GM12878 (cell line): ENCODE measurements at places on chromosomes 1 and 21. TPM values are rescaled to one million over a fixed set of nuclear protein-coding genes. Genes with fewer than 3 reads are reported as not detected.
A peak's percentile ranks its signal among the peaks of the same experiment; 100 is the strongest.

DNA sequence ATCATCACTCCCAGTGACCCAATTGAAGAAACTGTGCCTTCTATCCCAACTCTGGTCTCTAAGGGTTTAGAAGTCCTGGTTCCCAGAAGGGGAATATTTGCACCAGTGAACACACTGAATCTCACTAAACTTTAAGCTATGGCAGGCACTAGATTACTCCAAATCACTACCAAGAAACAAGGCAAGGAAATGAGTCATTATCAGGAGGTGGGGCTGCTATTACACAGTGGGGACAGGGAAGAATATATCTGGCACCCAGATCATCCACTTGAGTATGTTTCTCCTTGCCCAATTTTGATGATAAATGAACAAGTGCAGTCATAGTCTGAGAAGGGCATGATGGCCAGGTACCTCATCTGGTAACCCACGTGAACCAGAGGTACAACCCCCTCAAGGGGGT, 7.0 kb downstream of the MRPL9 start:
- H3K4me3 ChIP-seq = no peak overlapping the region
- no peaks in the 10 kb centered on the region for H3K27me3 ChIP-seq
- H3K36me3 ChIP-seq = peaks cover 19% of the 10 kb centered on the region; the same call in 1 of the 2 replicates
- H3K27ac ChIP-seq = no peak overlapping the region

The PODN gene
- total RNA-seq = 0.10 and 0.11 TPM in 2 replicates

The NUDT4B gene
- not detected in 2 replicates for total RNA-seq

GRCh38 chr1:98086796-98087441, 166.1 kb upstream of the DPYD start:
- H3K27me3 ChIP-seq = no peaks in the 10 kb centered on the region
- H3K36me3 ChIP-seq = no peaks in the 10 kb centered on the region
- no peak overlapping the region for H3K27ac ChIP-seq
- H3K4me1 ChIP-seq = no peaks in the 10 kb centered on the region

The SELENBP1 gene
- 0.41 and 0.45 TPM in 2 replicates for total RNA-seq

The TMEM59 gene
- total RNA-seq = 95.9 and 99.3 TPM in 2 replicates

- no peaks in the 10 kb centered on the region for H3K27me3 ChIP-seq
- no peak overlapping the region for H3K4me3 ChIP-seq
Observed at GRCh38 chr1:214446772-214447556, 104.4 kb downstream of the PTPN14 start.

DNA sequence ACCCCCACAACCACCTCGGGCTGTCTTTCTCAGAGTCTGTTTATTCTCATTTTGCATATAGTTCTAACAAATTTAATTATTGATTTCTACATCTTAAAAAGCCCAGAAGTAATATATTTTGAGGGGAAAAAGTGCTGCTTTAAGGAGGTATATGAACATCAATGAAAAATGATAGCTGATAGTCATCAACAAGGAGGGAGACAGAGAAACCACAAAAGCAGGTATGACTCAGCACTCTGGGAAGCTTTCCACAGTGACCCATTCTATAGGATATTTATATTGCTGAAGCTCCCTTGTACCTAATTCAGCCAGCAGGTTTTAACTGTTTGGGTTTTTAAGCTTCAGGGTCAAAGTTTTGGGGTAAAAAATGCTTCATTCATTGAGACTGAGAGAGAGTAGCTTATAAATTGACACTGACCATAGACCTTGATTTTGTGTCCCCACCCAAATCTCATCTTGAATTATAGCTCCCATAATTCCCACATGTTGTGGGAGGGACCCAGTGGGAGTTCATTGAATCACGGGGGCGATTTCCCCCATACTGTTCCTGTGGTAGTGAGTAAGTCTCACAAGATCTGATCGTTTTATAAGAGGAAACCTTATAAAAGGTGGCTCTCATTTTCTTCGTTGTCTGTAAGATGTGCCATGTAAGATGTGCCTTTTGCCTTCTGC, 27.4 kb downstream of the VANGL1 start:
- H3K27ac ChIP-seq = no peak overlapping the region
- DNase-seq = no peak
- H3K36me3 ChIP-seq = peaks cover 10% of the 10 kb centered on the region
- no peaks in the 10 kb centered on the region for H3K27me3 ChIP-seq
- H3K4me3 ChIP-seq = no peak overlapping the region

GRCh38 chr1:223622132-223622842, 43.2 kb downstream of the CAPN8 start:
- no peaks in the 10 kb centered on the region for H3K36me3 ChIP-seq
- H3K27me3 ChIP-seq = no peaks in the 10 kb centered on the region
- peaks cover 5% of the 10 kb centered on the region; the same call in 1 of the 2 replicates for H3K4me1 ChIP-seq
- no peak overlapping the region for H3K4me3 ChIP-seq

DNA sequence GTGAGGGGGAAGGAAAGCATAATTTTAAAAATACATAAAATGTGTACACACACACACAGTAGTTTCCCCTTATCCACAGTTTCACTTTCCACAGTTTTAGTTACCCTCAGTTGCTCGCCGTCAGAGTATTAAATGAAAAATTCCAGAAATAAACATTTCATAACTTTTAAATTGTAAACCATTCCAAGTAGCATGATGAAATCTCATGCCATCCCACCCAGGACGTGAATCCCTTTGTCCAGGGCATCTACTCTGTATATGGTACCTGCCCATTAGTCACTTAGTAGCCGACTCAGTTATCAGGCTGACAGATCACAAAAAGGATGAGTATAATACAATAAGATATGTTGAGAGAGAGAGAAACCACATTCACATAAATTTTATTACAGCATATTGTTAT, 36.2 kb downstream of the EPS15 start:
- no peak for DNase-seq
- no peaks in the 10 kb centered on the region for H3K4me1 ChIP-seq
- no peak overlapping the region for H3K4me3 ChIP-seq
- H3K27me3 ChIP-seq = no peaks in the 10 kb centered on the region
- H3K36me3 ChIP-seq = peaks cover 1% of the 10 kb centered on the region
- H3K27ac ChIP-seq = no peak overlapping the region

DNA sequence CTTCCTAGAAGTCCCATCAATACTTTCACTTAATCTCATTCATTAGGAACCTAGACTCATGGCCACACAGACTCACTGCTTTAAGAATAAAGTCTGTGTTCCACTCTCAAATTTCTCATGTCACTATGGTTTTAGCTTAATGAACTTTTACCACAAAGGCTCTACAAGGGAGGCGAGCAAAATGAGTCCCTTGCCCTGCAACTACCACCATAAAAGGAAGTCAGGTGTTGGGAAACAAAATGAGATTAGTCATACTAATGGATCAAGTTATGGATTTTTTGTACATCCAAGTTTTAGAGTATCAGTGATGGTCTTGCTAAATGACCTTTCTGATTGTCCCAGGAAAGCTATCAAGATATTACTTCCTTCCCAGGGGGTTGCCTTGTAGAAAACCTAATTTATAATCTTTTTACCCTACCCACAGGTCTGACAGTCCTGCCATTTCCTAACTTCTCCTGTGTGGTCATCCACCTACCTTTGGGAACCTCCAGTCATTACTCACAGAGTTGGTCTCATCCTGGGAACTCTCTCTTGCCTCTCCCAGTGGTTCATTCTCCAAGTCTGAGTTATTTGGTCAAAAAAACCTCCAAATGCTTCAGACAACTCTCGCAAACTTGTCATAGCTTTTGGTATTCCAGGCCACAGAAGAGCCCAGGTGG, 51.8 kb upstream of the SLC16A1 start:
- H3K27ac ChIP-seq = no peak overlapping the region
- no peak for DNase-seq
- H3K4me3 ChIP-seq = no peak overlapping the region
- no peaks in the 10 kb centered on the region for H3K27me3 ChIP-seq
- H3K4me1 ChIP-seq = no peaks in the 10 kb centered on the region
- no peaks in the 10 kb centered on the region; the same call in 1 of the 2 replicates for H3K36me3 ChIP-seq

DNA sequence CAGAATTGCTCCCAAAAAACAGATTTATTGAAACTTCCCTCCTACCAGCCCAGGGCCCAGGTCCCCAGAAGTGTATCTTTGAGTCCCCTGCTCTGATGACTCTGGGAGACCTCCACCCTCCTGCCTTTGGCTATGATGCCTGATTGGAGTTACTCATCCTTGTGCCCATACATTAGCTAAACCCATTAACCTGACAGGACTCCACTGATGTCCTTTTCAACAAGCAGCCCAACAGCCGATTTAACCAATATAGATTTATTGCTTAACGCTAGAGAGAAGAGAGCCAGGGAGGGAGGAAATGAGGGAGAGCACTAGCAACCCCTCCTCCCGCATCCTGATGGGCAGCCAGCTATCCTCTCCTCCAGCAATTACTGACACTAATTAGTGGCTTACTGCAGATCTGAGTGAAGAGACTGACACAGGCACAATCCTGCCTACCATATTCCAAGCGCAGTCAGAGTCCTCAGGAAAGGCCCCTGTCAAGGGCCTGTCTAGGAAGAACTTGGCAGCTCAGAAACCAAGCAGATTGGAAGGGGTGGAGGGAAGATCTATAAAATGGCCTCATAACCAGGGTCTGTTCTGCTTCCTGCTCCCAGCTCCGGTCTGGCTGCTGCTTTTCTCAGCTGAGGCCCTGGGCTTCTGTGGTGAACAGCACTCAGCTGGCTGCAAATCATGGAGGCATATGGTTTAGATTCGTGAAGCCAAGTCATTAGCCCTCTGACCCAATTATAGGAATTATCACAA, 484.5 kb upstream of the DAB1 start:
- no peaks in the 10 kb centered on the region for H3K27me3 ChIP-seq
- H3K4me1 ChIP-seq = no peaks in the 10 kb centered on the region
- no peak overlapping the region for H3K27ac ChIP-seq
- DNase-seq = no peak
- no peak overlapping the region for H3K4me3 ChIP-seq

DNA sequence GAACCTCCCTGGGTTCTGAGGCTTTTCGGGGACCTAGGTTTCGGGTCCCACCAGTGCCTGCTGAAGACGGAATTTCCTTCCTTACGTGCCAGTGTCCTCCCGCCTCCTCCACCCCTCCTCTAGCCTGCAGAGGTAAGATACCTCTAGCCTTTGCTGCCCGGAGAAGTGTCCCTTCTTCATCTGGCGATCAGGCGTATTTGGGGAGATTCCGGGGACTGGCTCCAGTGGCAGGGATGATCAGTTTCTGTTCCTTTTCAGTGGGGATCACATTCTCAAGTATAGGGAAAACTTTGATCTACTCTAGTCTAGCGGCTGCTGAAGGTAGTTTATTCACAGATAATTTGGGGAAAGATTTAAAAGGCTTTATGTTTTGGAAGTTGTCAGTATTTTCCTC, 674 bp downstream of the CEP350 start:
- H3K36me3 ChIP-seq = no peaks in the 10 kb centered on the region
- H3K4me1 ChIP-seq = peaks cover 21% of the 10 kb centered on the region
- peak overlapping the region; percentile 85 for H3K4me3 ChIP-seq
- peak overlapping the region; percentile 76 for H3K27ac ChIP-seq

GRCh38 chr21:28025111-28025510, 967.6 kb downstream of the LTN1 start:
- H3K4me1 ChIP-seq = no peaks in the 10 kb centered on the region
- H3K27ac ChIP-seq = no peak overlapping the region
- no peak for DNase-seq

- H3K27ac ChIP-seq = no peak overlapping the region
- H3K27me3 ChIP-seq = no peaks in the 10 kb centered on the region
- no peaks in the 10 kb centered on the region for H3K4me1 ChIP-seq
- DNase-seq = no peak
- no peaks in the 10 kb centered on the region for H3K36me3 ChIP-seq
Observed at GRCh38 chr1:54172614-54173599, 20.1 kb upstream of the CDCP2 start.

DNA sequence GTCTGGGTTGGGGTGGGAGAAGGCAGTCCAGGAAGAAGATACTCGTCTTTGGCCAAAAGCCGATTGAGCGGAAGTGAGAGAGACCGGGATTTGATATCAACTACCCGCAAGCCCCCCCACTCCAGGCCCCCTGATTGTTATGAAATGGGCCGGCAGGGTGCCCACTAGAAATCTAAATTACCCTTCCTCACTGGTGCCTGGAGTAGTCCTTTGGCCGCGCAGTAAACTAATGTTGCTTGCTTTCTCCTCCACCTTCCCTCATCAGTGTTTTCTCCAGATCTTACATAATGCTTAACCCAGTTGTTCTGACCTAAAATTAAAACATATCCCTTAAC, 119.2 kb upstream of the BARHL2 start:
- peaks cover 35% of the 10 kb centered on the region for H3K27me3 ChIP-seq
- no peaks in the 10 kb centered on the region for H3K4me1 ChIP-seq
- no peaks in the 10 kb centered on the region for H3K36me3 ChIP-seq
- H3K4me3 ChIP-seq = no peak overlapping the region

GRCh38 chr1:203128716-203129500, 1.4 kb downstream of the ADORA1 start:
- H3K27ac ChIP-seq = no peak overlapping the region
- no peak overlapping the region for H3K4me3 ChIP-seq
- no peaks in the 10 kb centered on the region for H3K4me1 ChIP-seq
- DNase-seq = no peak
- H3K27me3 ChIP-seq = peaks cover 6% of the 10 kb centered on the region

The SYCP1 gene
- not detected in 2 replicates for total RNA-seq

- H3K4me1 ChIP-seq = peaks cover 19% of the 10 kb centered on the region
- no peak overlapping the region for H3K4me3 ChIP-seq
- no peak for DNase-seq
- H3K27me3 ChIP-seq = no peaks in the 10 kb centered on the region
- H3K27ac ChIP-seq = peak overlapping the region; percentile 20; the same call in 1 of the 2 replicates
- no peaks in the 10 kb centered on the region for H3K36me3 ChIP-seq
Observed at GRCh38 chr1:152870831-152871730, 7.0 kb upstream of the SMCP start.
